Right lung (tissue), 10 donors: ENCODE measurements at places on chromosomes 5 and 9. TPM values are rescaled to one million over a fixed set of nuclear protein-coding genes. Genes with fewer than 3 reads are reported as not detected.

Gene ALG2
- polyA plus RNA-seq: 33.7 TPM

GRCh38 chr9:82532504-82533180 lies 530.3 kb downstream of the RASEF start:
- DNase-seq: no peak

Gene LIX1
- 1.2 TPM for polyA plus RNA-seq

Gene FOXD4L3
- not detected for polyA plus RNA-seq

Gene AMBP
- 2.8 TPM for polyA plus RNA-seq

DNA sequence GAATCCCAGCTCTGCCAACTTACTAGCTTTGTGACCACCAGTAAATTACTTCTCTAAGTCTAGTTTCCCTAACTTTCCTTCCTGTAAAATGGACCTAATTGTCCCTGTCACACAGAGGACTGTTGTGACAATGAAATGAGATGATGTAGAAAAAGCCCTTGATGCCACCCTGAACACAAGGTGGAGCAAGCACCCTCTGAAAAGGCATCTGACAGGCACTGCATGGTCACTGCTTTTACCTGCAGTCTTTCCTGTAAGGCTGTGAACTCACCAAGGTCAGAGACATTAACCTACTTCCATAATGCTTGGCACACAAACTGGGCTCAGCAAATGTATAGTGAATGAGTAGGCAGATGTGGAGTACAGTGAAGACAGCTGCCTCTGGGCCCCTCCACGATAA lies 6.1 kb downstream of the SLC31A2 start:
- DNase-seq: no peak

DNA sequence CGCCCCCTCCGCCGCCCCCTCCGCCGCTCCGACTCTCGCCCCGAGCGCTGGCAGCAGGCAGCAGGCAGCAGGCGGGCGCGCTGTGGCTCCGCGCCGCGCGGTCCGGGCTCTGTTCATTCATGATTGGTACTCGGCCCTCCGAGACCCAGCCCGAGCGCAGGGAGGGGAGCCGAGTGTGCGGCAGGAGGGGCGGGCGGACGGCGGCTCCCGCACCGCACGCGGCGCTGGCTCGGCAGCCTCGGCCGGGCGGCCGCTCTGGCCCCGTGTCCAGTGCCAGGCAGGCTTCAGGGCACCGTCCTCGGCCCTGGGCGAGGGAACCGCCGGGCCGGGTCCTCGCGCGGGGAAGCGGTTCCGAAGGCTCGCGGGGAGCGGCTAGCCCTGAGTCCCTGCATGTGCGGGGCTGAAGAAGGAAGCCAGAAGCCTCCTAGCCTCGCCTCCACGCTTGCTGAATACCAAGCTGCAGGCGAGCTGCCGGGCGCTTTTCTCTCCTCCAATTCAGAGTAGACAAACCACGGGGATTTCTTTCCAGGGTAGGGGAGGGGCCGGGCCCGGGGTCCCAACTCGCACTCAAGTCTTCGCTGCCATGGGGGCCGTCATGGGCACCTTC lies at the start of gene KCNIP1:
TSS of gene KCNIP1 (plus strand) at position 31 of the 607 bp plus-strand sequence.
- no peak for DNase-seq

- no peak for DNase-seq
These were observed 46.9 kb upstream of the CEP78 start for GRCh38 chr9:78189001-78189400.
